ENCODE measurements at places on chromosomes 2 and 18.

GRCh38 chr2:96116879-96117533 is 635 bp upstream of the ADRA2B start:
- no peak for DNase-seq

GRCh38 chr18:944440-944839 is 39.8 kb downstream of the ADCYAP1 start:
- DNase-seq: no peak

- DNase-seq: no peak
Observed at GRCh38 chr2:2848621-2849333, 517.7 kb upstream of the MYT1L start.

DNA sequence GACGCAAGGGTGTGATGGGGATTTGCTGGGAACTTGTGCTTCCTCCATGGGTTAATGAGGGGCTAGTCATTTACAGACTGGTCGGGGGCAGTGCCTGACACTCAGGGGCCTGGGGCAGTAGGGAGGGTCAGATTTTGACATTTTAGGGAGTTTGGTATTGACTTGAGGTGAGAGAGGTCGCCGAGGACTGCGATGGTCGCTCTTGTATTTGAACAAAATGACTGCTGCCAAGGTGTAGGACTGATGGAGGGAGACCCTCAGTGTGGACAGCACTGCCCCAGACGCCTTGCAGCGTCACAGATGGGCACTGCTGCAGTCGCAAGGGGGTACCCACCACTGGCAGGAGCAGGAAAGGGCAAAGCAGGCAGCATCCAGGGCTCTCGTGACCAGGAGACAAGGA is 182.9 kb downstream of the RTP5 start:
- no peak for DNase-seq

GRCh38 chr2:230348787-230349186 is 21.8 kb downstream of the SP140L start:
- no peak for DNase-seq

DNA sequence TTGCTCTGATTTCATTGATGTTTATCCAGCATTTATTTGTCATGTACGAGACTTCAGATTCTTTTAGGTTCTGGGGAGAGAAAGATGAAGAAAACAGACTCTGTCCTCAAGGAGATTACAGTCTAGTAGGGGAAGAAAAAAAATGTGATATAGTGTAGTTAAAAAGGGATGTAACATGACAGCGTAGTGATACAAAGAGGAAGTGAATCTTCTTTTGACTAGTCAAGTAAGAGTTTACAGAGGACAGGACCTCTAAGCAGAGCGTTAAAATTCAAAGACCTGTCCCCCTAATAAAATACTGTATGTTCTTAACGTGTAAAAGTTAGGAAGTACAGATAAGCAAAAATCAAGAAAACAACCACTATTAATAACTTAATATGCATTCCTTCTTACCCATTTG is 47.7 kb downstream of the NCOA1 start:
- no peak for DNase-seq

DNA sequence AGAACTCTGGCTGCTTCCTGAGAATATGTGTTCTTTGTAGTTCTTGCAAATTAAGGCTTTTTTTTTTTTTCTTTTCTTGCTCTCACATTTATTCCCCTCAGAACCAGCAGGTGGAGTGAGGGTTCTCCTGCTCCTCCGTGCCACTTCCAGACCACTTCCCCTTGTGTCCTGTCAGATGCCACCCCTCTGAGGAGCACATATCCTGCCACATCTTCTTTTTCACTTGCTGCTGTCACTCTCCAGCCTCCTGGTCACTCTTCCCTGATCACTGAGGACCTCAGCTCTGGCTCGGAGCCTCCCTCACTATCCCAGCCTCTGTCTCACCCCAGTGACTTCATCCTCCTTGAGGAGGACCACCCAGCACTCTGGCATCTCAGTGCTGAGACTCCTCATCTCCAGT is 100.5 kb downstream of the TACR1 start:
- no peak for DNase-seq

GRCh38 chr2:115543024-115543423 is 1100.6 kb downstream of the DPP10 start:
- DNase-seq: no peak

DNA sequence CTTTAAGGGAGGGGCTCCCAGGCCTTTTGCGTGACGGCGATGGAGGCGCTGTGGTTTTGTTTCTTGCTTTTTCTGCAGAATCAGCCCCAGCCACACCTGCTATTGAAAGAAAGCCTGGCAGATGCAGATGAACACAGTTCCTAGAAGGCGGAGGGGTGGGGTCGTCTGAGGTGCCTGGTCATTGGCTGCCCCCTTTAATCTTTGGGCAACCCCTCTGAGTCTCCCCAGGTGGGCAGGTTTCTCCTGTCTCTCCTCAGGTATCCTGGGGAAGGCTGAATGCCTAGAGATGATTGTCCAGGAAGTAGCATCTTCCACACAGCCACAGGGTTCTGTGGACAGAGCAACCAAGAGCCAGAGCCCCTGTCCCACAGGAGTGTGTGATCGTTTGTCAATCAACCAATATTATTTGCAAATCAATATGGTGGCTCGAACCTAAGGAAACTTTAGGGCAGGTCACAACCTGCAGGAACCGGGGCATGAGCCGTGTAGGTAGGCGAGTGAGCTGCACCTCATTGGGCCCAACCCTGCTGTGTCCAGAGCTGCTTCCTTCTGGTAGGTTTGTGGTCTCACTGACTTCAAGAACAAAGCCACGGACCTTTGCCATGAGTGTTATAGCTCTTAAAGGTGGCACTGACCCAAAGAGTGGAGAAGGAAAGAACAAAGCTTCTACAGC is 104.3 kb downstream of the NDUFA10 start:
- no peak for DNase-seq

DNA sequence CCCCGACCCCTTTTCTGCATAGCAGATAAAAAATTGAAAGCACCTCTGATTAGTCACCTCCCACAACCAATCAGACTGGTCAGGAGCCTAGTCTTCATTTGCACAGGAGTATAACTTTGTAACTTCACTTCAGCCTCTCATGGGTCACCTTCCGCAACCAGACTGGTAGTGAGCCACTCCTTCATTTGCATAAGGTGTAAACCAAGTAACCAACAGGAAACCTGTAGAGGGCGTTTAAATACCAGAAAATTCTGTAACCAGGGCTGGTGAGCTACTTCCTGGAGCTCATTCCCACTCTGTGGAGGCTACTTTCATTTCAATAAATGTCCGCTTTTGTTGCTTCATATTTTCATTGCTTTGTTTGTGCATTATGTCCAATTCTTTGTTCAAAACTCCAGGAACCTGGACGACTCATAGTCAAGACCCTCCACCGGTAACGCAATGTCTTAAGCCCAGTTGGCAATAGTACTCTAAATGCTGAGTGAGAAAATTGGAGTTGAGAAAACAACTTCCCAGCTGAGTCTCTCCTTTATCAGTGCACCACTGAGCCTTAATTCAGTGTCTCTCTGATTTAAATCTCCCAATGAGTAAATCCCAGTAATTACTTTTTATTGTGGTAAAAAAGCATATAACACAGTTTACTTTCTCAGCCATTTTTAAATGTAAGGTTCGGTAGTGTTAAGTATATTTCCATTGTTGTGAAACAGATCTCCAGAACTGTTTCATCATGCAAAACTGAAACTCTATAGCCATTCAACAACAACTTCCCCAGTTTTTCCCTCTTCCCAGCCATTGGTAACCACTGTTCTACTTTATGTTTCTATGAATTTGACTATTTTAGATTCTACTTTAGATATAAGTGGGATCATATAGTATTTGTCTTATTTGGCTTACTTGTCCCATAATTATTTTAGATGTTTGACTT is 392.7 kb upstream of the SLC8A1 start:
- no peak for DNase-seq

DNA sequence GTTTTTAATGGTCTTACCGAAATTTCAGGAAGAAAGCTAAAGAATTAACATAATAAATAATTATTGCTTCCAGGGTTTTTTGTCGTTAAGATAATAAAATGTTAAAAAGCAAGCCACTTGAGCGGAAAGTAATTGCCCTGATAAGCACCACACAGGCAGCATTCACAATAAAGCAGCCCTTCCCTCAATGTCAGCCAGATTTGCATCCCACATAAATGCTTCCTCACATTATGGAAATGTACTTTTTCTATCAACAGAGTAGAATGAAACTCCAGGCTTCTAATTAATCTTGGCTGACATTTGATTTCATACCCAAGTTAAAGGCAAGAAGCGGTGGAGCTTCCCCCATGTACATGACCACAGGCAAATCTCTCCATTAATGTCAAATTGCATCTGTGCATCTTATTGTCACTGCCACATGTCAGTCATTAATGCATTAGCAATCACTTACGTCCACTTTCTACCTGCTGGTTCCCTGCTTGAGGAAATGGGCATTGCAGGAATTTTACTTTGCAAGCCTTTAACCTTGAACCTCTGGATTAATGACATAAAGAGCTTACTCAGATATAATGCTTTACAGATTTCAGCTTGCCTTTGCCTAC is 26.2 kb downstream of the PTPRM start:
- no peak for DNase-seq

GRCh38 chr2:48132271-48132625 is 225.9 kb upstream of the FBXO11 start:
- peak; percentile 59 for DNase-seq

DNA sequence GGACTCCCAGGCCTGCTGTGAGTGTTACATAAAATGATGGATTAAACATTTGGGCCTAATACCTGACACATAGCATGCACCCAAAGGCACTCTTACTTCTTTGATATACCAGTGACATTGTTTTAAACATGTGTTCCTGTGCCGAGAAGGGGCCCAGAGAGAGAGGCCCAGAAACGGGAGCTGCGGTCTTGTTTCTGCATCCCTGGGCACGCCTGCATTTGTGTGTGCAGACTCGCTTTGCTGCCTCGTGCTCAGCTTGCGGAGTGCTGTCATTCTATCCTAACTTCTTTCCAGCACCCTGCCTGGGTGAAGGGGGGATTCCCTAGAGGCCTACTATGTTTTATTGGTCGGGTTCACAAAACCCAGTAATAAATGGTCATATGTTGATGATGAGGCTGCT is 666.2 kb upstream of the HS6ST1 start:
- no peak for DNase-seq

GRCh38 chr2:190722061-190722759 is 73.3 kb downstream of the NAB1 start:
- no peak for DNase-seq

GRCh38 chr2:241551998-241552737 is 6.4 kb upstream of the BOK start:
- DNase-seq: no peak

GRCh38 chr2:181697571-181697970 is 17.3 kb upstream of the NEUROD1 start:
- no peak for DNase-seq

GRCh38 chr18:43587538-43588153 is 310.4 kb upstream of the SYT4 start:
- no peak for DNase-seq

GRCh38 chr18:3794537-3795348 is 344.8 kb downstream of the TGIF1 start:
- peak; percentile 25 for DNase-seq

- DNase-seq: no peak
Observed at GRCh38 chr2:168328421-168328820, 81.0 kb upstream of the STK39 start.

GRCh38 chr2:228949831-228950230 is 321.3 kb downstream of the PID1 start:
- DNase-seq: no peak

DNA sequence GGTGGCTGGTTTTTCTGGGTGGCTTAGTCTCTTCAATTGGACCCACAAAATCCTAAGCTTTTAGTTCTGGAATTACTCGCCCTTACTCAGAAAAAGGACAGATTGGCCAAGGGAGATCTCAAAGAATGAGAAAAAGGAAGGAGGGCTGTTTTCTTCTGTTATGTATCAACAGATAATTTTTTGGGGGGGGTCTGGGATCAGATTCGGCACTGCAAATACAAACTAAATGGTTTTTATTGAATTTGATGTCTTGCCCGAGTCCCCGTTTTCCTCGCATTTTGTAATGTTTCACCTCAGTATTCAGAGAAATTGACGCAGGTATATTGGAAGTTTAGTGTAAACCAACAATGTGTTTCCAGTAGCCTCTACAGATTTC is 762 bp downstream of the YIPF4 start:
- DNase-seq: no peak

DNA sequence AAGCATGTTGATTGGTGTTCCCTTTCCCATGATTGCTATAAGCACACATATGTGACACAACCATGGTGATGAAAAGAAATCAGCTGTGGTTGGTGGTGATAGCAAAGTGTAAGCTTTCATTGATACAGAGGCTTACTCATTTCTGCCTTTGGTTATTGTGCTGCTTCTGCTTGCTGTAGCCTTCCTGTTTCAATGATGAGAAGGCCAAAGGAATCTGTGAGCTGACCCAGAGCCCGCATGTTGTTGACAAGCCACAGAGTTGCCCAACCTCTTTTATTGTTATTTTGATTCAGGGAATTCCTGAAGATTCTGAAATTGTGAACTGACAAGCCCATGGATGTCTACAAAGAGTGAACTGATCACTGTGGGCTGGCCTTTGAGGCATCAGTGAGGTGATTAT is 164.4 kb downstream of the TMEFF2 start:
- DNase-seq: no peak

DNA sequence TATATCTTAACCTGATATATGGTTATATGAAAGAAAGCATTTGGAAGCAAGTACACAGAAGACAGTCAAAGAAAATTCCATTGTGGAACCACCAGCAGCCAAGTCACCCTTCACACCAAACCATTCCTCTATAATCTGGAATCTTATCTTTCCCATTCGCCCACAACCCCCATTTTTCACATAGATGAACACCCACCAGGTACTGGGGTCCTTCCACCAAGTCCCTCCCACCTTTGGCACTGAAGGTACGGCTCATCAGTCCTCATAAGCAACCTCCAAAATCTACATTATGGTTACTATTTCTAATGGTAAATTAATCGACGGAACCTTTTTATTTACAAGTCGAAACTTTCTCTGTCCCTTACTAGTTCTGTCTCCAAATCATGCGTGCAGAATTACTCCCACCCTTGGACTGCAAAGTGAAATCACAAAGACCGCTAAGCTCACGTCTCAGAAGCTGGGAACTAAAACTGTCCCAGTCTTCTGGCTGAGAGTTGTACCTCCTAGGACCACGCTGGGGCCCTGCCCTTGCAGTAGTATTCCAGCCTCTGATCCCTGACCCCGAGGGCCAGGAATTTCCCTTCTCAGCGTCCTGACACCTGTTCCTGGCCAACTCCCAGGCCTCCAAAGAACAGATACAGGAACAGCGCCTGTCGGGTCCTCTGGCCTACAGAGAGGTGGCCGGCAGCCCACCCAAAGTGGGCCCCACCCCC is 702 bp downstream of the OLA1 start:
- no peak for DNase-seq

GRCh38 chr18:63271881-63272299 is 47.7 kb downstream of the BCL2 start:
- DNase-seq: no peak
